NCI-H2081 (cell line): ENCODE measurements at places on chromosomes 6 and 20.

- no peak for DNase-seq
These were observed 2.3 kb downstream of the POPDC3 start for GRCh38 chr6:105177556-105177955.

DNA sequence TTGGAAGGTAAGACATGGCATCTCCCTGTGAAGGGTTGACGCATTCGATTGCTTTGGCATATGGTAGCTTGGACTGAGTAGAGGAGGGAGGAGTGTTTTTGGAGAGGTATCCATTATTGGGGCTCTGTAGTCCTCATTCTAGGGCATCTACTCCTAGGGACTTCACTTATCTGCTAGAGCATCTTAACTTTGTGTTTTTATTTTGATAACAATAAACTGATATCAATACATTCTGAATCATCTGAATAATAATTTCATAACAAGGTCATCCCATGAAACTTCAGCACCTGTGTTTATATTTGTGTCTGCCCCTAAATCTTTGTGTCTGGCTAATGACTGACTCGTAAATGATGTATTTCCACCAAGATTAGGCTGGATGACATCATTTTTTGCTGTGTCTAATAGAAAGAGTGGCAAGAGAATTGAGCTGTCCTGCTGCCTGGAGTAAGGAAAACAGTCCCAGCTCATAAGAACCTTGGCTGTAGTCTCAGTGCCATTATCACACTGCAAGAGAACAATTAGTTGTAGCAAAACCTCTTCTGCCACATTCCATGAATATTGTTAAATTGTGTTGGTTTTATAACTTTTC is 288.5 kb downstream of the PRL start:
- no peak for DNase-seq

DNA sequence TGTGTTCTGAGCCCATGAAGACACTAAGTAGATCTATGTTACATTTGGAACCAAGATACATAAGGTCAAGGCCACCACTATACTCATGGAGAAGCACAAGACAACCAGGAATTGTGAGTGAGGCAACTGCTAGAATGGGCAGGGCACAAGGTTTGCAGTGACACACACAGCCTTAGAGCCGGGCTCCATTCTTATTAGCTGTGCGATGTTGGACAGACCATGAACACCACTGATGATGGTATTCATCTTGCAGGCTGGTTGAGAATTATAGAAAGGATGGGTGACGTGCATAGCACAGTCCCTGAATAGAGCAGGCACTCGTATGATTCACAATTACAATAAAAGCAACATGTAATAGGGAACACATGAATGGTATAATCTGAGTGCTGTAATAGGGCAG is 172.4 kb downstream of the GJA10 start:
- DNase-seq = no peak

GRCh38 chr6:31285982-31286381 is 14.1 kb upstream of the HLA-C start:
- DNase-seq = no peak

DNA sequence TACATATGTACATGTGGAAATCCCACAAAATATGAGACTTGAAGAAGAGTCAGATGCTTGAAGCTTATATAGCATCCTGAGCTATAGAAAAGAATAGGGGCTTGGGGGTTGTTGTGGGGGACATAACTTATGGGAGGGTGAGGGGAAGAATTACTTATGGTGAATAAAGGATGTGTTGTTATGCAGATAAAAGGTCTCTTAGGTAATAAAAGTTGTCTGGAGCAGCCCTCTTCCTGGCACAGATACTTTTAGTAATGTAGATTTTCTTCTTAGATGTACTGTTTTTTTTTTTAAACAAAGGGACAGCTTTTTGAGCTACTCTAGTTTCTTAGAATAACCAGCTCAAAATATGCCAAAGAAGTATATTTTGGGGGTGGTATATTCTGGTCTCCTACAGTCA is 35.9 kb downstream of the CHMP4B start:
- DNase-seq = no peak

DNA sequence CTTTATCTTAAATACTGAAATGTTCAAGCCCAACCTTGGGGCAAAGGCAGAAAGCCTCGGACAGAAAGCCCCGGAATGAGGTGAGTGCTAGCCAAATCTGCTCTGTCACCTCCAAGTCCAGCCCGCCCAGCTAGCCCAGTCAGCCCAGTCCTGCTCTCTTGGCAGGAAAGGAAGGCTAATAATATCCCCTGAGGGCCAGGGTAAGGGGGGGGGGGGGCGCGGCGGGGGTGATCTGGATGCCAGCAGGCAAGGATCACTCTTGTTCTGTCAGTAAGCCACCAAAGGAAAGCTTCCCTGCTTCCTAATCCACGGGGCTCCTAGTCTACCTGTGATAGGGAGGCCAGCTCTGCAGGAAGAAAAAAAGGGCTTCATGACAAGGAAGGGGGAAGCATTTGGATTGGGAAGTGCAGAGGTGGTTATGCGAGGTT is 1.1 kb downstream of the NDRG3 start:
- DNase-seq = peak; percentile 17

GRCh38 chr6:125098253-125098652 is 55.3 kb upstream of the TPD52L1 start:
- no peak for DNase-seq

GRCh38 chr6:78709021-78709420 is 158.3 kb upstream of the IRAK1BP1 start:
- no peak for DNase-seq

GRCh38 chr6:2877057-2877882 is 25.8 kb downstream of the SERPINB9 start:
- no peak for DNase-seq

GRCh38 chr6:113258771-113259170 is 598.4 kb upstream of the MARCKS start:
- DNase-seq = no peak

- no peak for DNase-seq
These were observed 8.8 kb upstream of the CNR1 start for GRCh38 chr6:88174906-88175305.

GRCh38 chr6:35048631-35049083 is 92.5 kb downstream of the TCP11 start:
- DNase-seq = no peak

- DNase-seq = no peak
These were observed 262.4 kb upstream of the MARCKS start for GRCh38 chr6:113594726-113595125.

GRCh38 chr20:11894062-11894461 is 23.6 kb upstream of the BTBD3 start:
- no peak for DNase-seq

DNA sequence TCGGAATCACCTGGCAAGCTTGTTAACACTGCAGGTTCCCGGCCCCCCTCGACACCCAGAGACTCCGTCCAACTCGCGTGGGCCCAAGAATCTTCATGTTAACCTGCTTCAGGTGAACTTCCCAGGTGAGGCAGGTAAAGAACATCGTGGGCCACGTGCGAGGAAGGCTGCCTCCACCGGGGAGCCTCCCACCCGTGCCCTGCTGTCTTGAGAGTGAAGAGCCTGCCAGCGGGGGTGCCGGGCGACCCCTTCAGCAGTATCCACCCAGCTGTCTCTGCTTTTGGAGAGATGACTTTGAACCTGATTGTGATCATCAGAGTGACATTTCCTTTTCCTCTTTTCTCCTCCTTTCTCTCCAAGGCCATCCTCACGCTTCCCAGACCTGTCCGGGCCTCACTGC is 22.9 kb upstream of the RTF2 start:
- no peak for DNase-seq
